MM.1S (cell line): ENCODE measurements at places on chromosomes 1 and 21.

DNA sequence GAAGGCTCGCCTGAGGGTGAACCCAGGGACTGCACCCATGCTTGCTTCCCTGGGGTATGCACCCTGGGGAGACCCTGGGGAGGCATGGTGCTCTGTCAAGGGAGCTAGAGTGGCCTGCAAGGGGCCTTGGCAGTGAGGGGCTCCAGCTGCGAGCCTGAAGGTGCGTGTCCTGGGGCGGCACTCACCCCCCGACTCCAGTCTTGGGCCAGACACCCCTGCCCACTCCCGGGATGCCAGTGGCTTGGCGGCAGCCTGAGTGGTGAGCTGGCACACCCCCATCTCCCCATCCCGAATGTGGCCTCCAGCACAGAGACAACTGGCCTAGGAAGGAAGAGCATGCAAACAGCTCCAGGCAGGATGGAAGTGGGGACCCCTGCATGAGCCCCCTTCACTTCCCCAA lies 2.6 kb downstream of the SUMO3 start:
- no peak for DNase-seq

DNA sequence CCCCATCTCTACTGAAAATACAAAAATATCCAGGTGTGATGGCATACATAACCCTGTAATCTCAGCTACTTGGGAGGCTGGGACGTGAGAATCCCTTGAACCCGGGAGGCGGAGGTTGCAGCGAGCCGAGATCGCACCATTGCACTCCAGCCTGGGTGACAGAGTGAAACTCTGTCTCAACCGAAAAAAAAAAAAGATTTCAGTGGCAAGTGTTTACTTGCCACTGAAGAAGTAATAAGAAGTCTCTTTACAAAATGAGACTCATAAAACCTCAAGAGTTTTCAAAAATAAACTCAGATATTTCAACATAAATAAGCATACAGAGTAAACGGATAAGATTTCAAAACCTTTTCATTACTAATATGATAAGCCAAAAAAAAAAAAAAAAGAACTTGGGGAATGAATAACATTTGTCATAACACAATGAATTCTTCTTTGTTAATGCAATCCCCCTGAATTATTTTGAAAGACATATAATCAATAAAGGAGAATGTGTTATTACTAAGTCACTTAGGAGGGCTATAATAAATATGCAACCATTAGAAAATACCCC lies 34.2 kb upstream of the EXO1 start:
- no peak for DNase-seq

GRCh38 chr1:15724949-15725880 lies 10.8 kb upstream of the SLC25A34 start:
- DNase-seq: no peak

GRCh38 chr1:39707506-39707905 lies 16.3 kb upstream of the HPCAL4 start:
- no peak for DNase-seq

GRCh38 chr1:116923421-116923820 lies 13.7 kb downstream of the PTGFRN start:
- no peak for DNase-seq

- DNase-seq: no peak
Measured at GRCh38 chr1:155198547-155198906, 9.2 kb downstream of the THBS3 start.

- DNase-seq: no peak
Measured at GRCh38 chr1:147177611-147178380, 5.5 kb upstream of the PRKAB2 start.

GRCh38 chr1:46180082-46180616 lies 3.9 kb upstream of the P3R3URF start:
- no peak for DNase-seq

DNA sequence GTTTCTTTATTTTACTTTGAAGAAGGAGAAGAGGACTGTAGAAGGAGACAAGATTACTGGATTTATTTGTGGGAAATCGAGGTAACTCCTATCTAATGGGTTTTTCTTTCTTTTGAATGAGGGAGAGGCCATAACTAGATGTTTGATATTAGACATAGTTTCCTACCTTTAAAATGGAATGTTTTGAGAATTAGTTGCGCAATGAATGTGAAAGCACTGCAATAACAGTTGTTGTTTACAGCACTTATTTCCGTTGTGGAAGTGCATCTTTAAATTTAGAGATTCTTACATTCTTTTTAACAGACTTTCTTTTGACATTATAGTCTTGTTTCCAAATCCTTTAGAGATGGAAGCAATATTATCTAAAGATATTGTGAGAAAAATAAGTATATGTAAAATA lies 229.0 kb downstream of the SRGAP2C start:
- no peak for DNase-seq

GRCh38 chr1:90074566-90074965 lies 79.7 kb downstream of the ZNF326 start:
- DNase-seq: no peak
